ENCODE measurements at places on chromosomes 3 and 15.

DNA sequence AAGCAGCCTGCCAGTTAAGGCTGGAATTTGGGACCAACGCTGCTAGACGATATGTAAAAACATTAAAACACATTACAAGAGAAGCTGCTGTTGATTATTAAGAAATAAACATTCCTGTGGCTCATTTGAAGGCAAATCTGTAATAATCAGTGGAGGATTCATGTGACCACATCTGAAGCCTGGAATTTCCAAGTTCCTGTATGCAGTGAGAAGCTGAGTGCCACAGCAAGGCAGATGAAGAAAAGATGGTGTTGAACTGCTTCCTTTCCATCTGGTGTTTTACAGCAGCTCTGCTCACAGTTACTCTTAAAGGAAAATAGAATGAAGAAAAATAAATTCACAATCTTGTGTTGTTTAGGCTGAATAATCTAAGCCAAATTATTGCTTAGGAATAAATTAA lies 139.3 kb upstream of the ROBO2 start:
- DNase-seq = no peak

DNA sequence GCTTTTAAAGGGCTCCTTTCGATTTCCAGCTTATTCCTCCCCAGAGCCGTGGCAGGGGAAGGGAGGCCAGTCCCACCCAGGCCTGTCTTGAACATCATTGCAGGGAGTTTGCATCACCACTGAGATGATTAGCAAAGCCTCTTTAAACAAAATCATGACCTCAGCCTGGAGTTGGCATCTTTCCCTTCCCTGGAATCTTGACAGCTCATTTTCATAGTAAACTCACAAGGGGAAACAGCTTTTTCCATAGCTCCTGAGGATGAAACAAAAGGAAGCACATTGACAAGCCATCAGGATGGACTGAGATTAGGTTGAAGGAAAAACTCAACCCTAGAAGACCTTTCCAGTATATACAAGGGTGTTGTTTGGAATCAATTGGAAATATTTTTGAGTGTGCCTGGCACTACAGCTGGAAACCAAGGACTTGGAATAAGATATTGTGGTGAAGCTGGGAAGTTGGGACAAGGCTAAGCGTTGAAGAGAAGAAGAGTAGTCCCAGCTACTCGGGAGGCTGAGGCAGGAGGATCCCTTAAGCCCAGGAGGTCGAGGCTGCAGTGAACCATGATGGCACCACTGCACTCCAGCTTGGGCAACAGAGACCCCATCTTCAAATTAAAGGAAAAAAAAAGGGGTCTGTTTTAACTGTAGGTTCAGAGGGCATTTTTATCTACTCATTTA lies 3.1 kb upstream of the LARP6 start:
- DNase-seq = peak; percentile 24

GRCh38 chr3:15535732-15536131 lies 14.2 kb upstream of the COLQ start:
- DNase-seq = no peak

DNA sequence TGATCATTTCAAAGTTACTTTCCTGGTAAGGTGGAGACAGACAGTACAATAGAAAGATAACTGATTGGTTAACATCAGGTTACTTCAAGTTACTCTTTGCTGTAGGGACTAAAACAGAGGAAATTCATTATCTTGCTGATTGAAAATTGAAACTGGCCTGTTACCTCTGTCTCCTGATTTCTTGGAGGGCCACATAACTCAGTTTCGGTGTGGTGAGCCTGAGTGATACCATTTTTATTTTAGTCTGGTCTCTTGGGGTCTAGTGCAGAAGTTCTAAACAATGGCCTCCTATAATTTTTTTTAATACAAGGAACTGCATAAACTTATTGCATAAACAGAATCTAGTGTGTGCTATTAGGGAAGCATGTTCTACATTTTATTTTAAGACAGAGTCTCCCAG lies 1.2 kb upstream of the ICE2 start:
- no peak for DNase-seq

- DNase-seq = no peak
Measured at GRCh38 chr3:459311-459670, 262.7 kb downstream of the CHL1 start.

GRCh38 chr3:33139996-33140395 lies 26.2 kb downstream of the CRTAP start:
- no peak for DNase-seq

DNA sequence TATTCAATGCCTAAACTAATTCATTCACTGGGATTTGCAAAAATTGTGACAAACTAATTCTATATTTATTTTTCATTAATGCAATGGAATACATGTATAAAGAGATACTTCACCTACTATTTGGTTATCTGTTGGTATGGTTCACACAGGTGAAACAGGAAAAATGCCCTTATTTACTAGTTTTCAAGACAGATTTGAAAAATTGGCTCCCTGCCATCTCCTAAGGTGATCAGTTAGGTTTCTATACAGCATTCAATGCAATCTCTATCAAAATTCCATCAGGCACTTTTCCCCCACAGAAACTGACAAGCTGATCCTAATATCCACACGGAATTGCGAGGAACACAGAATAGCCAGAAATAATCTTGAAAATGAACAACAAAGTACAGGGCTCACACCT lies 101.1 kb downstream of the DLG1 start:
- no peak for DNase-seq

- DNase-seq = no peak
Measured at GRCh38 chr3:66665021-66665695, 164.3 kb upstream of the LRIG1 start.

- peak; percentile 40 for DNase-seq
Measured at GRCh38 chr3:9727041-9727595, 4.4 kb upstream of the BRPF1 start.

- DNase-seq = no peak
Measured at GRCh38 chr3:67808906-67809305, 154.5 kb upstream of the SUCLG2 start.

GRCh38 chr15:29123171-29123570 lies 146.5 kb downstream of the NSMCE3 start:
- DNase-seq = no peak

DNA sequence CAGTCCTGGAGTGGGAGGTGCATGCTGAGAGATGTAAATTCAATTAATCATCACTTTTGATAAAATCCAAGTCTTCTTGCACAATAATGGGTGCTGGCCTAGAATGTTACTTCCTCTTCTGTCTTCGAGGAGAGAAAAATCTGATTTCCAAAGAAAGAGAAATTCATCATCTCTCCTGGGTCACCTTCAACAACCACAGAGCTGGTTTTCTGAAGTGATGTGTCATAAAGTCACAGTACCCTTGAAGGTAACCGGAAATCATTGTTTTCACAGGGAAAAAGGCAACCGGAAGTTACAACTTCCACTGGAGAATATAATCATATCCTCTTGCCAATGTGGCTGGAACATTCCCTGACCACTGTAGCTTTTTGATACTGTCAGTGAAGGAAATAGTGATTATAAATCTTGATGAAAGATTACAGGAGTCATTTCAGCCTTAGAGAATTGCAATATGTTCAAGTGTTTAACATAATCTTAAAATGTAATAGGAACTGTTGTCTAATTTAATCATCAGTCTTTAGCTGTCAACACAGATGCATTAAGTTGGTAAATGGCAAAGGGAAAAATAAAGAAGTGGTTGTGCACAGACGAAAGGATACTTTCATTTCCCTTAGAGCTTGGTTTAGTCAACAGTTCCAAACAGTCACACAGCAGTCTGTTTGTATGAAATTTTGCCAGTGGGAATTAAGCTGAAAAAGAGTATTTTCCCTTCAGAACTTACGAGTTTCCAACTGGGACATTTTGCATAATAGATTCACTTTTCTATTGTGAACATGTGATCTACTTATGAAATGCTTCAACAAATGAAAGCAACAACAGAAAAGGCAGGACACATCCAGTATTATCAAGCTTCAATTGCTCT lies 106.5 kb upstream of the SLC4A7 start:
- DNase-seq = no peak

DNA sequence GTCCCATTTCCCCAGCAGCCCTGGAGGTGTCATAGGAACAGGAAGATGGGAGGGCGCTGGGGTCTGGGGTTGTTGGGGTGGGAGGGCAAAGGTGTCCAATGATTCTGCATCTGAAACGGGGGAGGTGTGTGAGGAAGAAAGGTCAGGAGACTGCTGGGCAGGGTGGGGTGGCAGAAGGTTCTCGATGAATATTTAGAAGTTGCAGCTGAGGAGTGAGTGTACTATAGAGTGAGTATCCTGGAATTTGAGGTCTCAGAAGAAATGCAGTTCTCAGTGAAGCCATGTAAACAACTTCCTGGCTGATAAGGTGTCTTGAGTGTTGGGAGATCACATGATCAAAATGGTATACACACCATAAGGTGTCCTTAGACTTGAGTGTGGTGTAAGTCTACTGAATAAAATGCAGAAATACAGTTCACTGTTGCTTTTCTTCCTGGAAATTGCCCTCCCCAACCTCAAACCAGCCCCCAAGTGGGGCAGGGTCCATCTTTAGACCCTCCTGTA lies 9.9 kb downstream of the B3GNT5 start:
- DNase-seq = no peak

DNA sequence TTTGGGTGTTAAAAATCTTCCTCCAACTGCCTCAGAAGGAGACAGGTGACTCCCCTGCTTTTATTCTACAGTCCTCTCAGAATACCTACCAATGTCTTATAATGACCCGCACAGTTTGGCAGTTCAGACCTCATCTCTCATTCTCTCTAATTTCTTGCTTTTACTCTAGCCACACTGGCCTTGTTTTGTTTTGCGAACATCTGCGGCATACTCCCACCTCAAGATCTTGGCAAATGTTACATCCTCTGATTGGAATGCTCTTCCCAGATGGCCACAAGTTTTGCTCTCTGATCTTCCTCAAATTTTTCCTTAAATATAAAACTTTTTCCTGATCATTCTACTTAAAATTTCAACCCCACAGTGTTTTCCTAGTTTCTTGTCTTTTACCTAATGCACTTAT lies 94.1 kb downstream of the PLSCR2 start:
- DNase-seq = no peak

DNA sequence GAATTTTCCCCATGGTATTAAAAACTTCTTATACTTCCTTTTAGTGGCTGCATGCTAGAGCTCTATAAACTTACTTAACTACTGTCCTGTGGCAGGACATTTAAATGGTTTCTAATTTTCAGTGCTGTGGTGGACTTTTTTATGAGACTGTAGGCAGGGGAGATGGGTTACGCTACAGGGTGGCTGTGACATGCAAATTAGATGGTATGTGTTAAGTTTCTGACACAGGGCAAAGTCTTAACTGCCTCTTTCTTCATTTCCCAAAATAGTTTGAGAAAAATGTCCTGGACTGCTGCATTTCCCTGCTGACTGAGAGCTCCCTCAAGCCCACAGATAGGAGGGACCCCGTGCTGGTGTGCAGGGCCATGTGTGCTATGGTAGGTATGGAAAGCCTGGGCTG lies 22.0 kb downstream of the TGM4 start:
- DNase-seq = no peak

GRCh38 chr15:97316362-97316761 lies 644.1 kb upstream of the ARRDC4 start:
- no peak for DNase-seq

GRCh38 chr3:12579905-12580304 lies 23.0 kb downstream of the MKRN2 start:
- no peak for DNase-seq

DNA sequence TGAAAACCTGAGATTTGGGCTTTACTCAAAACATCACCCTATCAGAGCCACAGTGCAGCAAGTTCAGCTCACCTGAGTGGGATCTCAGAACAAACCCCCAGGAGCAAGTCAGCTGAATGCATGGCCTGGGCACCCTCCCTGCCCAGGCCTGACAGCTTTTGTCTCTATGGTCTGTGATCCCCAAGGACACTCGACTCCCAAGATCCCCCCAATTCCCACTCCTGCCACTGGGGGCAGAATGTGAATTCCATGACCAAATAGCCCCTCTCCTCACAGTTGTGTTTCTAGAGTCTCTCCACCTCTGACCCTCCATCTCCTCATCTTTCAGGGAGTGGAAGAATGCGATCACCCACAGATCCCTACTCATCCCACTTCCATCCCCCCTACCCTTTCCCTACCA lies 58.9 kb downstream of the ZNF445 start:
- no peak for DNase-seq

DNA sequence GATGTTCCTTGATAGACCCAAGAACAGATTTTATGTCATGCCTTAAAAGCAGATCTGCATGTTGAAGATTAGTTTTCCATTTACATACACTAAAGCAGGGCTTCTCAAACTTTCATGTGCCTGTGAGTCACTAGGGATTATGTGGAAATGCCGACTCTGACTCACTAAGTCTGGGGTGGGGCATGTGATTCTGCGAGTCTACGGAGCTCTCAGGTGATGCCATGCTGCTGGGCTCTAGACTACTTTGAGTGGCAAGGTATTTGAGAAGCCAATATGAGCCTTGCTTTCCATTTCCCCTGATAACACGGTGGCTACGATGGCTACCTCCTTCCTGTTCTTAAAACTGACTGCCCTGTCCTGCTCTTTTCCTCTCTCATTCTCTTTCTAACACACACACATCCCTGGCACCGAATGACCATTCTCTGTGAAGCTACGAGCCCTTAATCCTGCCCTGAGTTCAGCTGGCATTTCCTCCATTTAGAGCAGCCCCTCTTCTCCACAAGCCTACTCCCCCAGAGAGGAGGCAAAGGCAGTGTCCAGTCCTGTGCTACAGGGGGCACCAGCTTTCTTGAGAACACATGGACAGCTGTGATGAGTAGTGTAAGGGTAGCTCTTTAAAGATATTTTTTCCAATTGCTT lies 39.7 kb upstream of the PYGO1 start:
- DNase-seq = no peak

GRCh38 chr15:61227269-61227949 lies 1.7 kb downstream of the RORA start:
- DNase-seq = no peak

DNA sequence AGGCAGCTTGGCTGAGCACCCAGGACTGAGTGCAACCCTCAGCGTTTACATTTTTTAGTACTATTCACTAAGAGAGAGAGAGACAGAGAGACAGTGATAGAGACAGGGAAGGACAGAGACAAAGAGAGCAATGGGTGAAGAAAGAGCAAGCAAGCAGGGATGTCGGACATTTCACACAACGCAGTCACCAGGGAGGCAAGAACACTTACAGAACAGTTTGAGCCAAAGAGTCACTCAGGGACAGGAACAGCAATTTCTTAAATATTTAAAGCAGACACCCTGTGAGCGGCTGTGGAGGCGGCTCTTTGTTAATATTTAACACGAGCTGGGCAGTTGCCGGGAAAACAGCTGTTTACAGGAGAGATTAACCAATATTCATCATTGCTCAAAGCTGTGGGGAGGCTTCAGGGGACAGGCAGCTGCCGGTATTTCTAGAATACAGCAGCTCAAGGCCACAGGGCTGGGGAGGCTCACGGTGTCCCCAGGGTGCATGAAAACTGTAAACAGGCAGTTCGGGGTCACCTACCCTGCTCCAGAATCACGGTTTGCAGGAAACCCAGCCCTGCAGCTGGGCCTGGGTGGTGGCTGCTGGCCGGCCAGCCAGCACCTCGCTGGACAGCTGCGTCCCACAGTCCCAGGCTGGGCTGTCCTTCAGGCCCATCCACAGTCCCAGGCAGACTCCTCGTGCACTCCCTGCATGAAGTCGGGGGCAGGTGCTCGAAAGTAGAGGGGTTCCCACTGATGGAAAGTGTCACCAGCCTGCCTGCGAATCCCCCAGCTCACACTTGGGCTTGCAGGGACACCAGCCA lies 38.8 kb upstream of the PCSK6 start:
- no peak for DNase-seq

- DNase-seq = no peak
Measured at GRCh38 chr15:63110428-63111026, 11.1 kb upstream of the LACTB start.

Data from NCI-H1930 (cell line).